ENCODE measurements at places on chromosomes 4 and X.

- no peak for DNase-seq
These were observed 153.3 kb downstream of the IL15 start for GRCh38 chr4:141789716-141790115.

DNA sequence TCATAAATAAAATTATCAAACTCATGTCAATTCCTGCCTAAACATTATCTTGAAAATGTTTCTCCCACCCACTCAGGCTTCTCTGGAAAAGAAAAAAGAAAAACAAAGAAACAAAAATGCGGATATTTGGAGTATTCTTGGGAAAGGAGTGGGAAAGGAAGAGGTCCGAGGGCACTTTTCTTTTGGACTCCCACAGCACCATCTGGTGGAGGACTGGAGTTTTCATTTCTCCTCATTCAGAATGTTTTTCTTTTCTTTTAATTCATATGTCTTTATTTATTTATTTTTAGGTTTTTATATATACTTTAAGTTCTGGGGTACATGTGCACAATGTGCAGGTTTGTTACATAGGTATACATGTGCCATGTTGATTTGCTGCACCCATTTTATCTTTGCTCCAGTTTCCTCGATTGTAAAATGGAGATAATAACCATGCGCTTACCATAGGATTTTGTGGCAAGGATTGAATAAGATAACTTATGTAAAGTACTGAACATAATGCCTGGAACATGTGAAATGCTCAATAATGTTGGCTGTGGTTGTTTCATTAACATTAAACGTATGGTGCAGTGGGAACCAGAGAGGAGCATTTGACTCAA, 8.0 kb upstream of the KCNE5 start:
- DNase-seq = no peak

DNA sequence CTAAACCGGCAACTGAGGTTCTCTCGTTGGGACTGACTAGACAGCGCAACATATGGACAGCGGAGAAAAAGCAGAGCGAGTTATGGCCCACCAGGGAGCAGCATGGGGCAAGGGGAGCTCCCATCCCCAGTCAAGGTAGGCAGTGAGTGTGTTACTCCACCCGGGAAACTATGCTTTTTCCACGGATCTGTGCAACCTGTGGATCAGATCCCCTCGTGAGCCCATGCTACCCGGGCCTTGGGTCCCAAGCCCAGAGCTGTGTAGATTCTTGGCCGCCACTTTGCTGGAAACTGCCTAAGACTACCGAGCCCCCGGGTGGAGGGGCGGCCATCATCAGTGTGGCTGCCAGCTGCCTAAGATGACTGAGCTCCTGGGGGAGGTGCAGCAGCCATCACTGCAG, 140.9 kb downstream of the PAPSS1 start:
- no peak for DNase-seq

DNA sequence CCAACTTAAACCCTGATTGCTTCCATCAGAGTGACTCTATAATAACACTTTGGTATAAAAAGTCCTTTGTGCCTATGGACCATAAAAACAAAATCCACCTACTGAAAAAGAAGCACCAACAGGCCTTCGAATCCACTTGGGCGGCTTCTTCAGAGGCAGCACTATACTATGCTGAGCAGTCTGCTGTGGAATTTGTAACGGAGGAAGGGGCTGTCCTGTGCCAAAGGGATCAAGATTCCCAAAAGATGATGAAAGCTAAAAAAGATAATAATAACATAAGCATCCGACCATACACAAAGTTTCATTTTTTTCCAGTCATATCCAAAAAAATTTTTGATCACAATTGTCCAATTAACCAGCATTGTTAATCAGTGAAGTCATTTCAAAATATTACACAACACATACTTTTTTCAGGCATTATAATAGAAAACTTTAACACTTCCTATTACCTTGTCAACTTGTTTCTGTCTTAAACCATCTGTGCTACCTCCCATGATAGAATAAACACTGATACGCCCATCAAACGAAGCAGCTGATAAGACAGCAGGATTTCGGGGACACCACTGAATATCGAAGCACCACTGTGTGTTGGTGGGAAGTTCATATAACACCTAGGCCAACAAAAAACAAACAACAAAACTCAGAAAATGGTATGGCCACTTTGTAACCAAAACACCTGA, 24.1 kb downstream of the SEC31A start:
- DNase-seq = no peak

DNA sequence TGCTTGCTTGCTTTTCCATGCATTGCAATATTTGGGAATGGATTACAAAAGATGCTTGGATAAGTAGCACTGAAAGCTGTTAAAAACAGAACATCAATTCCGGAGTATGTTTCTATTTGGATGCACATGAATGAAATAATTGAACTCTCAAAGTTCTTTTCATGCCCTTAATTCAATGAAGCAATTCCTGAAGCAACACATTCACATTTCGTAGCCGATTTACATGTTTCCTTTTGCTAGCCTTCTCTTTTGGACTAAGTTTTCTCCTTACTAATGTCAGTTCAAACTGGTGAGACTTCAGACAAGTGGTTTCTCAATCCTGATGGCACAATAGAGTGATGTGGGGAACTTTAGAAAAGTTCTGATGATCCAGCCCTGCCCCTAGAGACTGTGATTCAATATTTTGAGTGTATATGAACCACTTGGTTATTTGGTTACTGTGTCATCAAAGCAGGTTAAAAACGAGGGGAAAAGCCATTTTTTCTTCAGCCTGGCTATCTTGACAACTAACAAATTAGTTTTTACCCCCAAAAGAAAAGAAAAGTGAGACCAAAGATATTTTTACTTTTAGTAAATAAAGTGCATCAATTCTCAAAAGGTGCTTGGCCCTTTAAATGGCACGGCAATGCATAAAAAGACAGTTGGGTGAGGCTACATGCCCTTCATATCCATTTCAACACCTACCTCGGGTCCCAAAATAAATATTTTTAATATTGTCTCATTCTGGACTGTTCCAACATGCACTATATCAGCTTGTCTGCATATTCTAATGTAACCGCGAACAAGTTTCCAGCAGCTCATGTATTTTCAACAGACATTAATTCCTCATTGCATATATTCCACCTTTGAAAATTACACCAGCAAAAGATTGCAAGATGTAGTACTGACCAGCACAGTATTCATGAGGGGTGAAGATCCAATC, 90.1 kb upstream of the RPL34 start:
- DNase-seq = no peak

DNA sequence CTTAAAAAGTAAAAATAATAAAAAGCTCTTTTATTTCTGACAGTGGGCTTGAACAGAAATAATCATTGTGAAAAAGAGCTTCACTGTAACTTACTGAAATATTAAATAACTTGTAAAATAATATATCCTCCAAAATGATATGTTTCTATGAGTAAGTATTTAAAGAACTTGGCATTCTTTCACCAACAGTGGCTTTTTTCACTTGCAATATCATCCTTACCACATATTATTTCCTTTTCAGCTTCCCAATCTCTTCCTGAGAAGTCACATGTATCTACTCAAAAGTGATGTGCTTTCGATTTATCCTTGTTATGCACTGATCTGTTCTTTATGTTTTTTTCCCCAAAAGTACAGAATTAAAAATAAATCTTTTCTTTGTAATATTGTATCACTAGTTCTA, 2.2 kb upstream of the PCDH18 start:
- no peak for DNase-seq

- no peak for DNase-seq
These were observed 80.6 kb downstream of the VCX2 start for GRCh38 chrX:8090482-8090881.

DNA sequence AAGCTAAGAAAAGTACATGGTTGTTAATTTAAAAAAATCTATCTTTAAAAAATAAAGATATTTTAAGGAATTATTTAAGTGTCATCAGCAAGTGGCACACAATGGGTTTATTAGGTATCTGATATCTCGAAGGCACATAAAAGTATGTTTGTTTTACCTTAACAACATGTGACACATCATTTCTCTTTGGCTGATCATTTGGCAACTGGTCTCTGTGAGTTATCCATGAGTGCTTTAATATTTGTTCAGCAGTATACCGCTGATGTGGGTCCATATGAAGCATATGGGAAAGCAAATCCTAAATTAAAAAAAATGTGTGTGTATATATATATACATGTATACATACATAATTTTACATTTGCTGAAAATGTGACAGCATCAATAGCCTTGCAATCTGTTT, 123.2 kb downstream of the RPS6KA6 start:
- no peak for DNase-seq

DNA sequence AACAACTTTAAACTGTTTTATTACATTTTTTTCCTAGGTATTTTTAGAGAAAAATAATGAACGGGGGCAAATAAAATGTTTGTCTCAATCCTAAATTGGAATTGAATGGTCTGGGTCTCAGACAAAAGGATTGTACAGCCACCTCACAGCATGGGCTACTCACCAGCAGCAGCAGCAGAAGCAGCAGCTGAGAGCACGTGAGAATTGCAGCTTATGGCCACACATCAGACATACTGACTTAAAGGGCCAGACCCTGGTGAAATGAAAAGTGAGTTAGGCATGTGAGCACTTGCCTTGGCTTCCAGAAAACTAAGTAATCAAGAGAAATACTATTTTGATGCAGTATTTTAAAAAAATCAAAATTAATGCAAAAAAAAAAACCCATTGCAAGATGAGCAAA, 56.6 kb downstream of the AASDH start:
- no peak for DNase-seq

DNA sequence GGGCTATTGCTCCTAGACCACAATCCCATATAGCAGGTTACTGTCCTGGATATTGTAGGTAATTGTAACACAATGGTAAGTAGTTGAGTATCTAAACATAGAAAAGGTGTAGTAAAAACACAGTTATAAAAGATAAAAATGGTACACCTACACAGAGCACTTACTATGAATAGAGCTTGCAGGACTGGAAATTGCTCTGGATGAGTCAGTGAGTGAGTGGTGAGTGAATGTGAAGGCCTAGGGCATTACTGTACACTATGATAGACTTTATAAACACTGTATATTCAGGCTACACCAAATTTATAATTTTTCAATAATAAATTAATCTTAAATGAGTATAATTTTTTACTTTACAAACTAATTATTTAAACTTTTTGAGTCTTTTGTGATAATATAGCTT, 425.7 kb downstream of the PABPC4L start:
- DNase-seq = no peak

DNA sequence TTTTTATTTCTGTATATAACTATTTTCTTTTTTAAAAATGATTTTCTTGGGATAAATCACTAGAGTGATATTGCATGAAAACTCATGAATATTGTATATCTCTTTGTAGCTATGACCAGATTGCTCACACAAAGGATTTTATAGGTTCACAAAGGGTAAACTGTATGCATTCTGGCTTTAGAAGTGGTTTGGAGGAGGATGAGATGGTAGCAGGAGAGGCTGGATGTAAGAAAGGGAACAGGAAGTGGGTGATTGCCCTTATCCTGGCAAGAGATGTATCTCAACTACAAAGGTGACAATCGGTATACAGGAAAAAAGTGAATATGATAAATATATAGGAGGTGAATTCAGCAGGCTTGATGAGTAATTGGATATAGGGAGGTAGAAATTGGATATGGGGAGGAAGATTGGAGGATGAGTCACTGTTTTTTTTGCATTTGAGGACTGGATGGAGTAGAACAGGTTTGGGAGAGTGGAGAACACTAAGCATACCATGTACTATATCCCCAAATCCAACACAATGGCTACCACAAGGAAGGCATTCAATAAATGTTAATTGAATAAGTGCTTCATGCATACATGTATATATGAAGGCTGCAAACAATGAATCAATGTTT, 9.9 kb downstream of the FGG start:
- DNase-seq = no peak

- DNase-seq = no peak
These were observed 14.2 kb downstream of the GRPR start for GRCh38 chrX:16137416-16138107.

- DNase-seq = no peak
These were observed 117.1 kb upstream of the BMP3 start for GRCh38 chr4:80913381-80913780.

- DNase-seq = no peak
These were observed 614.1 kb downstream of the PCDH7 start for GRCh38 chr4:31334086-31334910.

DNA sequence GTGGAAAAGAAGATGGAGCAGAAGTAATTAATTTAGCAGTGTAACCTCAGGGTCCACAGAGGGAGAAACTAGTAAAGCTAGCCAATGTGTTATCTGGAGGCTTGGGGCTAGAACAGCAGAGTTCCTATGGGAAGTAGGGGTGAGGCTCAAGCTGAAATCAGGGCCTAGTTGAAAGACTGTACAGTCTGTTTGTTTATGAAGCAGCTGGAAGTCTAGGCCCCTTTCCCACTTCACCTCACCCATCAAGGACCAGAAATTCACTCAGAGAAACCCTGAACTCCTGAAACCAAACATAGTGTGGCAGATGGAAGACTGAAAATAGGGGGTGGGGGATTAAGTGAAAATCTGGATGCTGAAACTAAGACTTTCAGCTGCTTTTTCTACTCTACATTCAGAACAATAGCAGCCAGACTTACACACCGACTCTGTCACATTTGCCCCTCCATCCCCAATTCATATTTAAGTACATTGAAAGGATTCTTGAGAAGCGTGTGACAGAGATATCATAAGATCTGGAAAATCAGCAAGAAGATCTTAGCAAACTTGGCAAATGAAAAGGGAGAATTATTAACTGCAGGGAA, 32.6 kb upstream of the FAM241A start:
- no peak for DNase-seq

DNA sequence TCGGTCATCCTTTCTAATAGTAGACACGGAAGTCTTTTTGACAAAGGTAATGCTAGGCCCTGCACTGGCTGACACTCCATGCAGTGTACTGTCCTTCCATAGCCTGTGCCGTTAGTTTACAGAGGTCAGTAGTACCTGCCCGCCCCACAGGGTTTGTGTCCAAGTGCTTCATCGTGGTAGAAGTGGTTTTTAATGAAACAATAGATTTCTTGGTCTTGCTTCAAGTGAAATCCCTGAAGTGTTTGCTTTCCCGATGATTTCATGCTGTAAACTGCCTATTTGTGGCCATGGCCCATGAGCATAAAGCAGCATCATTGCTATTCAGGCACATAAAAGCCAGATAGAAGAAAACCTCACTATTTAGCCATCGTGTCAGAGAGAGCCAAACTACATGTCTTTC, 139.3 kb downstream of the GPR143 start:
- no peak for DNase-seq

GRCh38 chrX:53188763-53189162, 36.2 kb downstream of the KDM5C start:
- DNase-seq = no peak

DNA sequence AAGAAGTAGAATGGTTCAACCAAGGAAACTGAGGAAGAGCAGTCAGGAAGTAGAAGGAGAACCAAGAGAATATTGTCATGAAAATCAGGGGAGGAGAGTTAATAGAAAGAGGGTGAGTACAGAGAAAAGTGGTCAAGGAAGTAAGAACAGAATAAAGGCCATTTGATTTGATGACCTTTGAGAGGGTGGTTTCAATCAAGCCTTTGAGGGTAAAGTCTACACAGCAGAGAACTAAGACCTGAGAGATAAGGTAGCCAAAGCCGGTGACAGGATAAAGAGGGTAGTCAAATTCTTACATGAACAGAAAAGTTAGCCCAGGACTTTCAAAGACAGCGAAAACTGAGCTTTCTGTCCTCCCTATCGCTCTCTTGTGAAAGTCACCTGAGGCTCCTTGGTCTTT, 34.6 kb upstream of the FGF16 start:
- DNase-seq = no peak
